Fibroblast of upper back skin (primary cell): ENCODE measurements at places on chromosomes 6 and 20.

DNA sequence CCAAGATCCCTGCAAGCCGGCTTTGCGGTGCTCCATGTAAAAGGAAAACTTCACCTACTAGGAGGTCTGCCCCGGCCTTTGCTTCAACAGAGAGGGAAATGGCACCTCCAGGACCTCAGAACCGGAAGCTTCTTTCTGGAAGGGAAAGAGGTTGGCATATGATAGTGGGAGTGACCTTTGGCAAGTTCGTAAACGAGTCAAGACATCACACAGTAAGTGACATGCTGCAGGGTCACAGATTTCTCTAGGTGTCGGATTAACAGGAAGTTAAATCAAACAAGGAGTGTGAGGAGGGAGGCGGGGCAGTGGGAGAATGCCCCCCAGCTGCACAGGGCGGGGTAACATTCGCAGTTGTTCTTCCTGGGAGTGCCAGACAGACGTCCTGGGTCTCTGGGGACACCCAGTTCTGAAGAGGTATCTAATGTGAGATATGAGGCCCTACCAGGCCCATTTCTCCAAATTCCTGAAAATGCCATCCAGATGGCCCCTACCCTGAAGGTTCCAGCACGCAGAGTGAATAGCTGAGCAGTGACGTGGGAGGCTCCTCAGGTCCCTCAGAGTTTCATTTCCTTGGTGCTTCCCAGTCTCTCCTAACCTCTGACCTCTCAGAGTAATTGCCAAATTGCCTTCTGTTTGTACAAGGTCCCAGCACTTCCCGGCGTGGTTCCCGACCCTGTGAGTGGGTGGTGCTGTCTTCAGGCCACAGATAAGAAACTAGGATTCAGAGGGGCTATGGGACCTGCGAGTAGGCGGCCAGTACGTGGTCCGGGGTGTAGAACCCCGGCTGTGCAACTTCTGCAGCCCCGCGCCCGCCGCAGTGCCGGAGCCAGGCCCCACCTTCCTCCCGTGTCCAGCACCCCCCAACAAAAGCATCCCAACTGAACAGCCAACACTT lies 1.9 kb downstream of the RRBP1 start:
- DNase-seq: peak; percentile 50

DNA sequence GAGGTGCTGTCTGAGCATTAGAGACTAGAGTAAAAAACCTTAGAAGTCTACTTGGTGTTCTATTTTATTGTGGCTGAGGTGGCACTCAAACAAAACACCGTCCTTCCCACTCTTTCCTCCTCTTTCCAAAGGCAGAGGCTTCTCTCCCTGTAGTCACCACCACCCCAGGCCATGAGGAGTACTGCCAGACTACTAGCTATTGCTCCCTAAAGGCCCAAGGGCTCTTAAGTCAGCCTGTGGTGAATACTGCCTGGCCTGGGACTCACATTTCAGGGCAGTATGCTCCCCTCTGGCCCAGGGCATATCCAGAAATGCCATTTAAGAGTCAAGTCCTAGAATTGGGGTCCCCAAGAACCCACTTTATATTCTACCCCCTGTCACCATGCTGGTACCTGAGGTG lies 309.7 kb upstream of the IMPG1 start:
- no peak for DNase-seq

DNA sequence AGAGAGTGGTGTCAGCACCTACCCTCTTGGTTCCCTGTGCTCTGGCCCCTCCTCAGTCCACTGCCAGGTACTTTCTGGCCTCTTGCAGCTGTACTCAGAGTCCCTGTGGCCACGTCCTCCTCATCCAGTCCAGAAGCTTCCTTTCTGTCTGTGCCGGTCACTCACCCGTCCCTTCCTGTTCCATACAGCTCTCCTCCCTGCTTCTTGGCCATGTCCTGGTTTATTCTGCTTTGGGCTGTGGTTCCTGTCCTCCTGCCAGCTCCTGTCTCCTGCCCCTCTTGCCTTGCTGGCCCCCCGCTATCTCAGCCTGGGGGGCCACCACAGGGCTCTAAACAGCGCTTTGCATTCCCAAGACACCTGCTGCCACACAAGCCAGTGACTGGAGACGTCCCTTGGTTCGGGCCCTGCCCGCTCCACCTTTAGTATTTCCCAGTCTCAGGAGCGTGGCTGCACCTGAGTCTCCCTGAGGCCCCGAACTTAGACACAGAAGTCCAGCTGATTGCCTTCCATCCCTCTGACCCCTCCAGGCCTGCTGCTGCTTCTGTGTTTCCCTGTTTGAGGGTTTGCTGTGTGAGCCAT lies 15.5 kb upstream of the RBM38 start:
- no peak for DNase-seq

DNA sequence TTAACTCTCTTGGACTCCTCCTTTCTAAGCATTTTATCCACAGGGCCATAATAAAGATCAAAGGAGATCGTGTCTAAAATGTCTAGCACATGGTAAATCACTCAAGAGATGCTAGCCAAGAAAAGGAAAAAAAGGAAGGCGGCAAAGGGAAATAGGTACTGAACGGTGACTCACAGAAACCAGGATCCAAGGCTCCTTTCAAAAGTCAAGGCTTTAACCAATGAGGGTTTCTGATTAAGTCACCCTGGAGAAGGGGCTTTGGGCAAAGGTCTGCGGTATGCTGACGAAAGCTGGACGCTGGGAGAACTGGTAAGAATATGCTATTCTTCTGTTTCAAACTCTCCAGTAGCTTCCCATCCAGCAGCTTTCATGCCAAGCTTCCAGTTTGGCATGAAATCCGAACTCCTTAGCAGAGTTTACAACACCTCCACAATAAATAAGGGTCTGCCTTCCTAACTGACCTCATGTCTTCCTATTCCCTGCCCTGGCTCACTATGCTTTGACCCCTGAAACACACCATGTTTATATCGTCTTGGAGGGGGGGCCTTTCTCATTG lies 1.0 kb downstream of the TOMM34 start:
- peak; percentile 21 for DNase-seq

DNA sequence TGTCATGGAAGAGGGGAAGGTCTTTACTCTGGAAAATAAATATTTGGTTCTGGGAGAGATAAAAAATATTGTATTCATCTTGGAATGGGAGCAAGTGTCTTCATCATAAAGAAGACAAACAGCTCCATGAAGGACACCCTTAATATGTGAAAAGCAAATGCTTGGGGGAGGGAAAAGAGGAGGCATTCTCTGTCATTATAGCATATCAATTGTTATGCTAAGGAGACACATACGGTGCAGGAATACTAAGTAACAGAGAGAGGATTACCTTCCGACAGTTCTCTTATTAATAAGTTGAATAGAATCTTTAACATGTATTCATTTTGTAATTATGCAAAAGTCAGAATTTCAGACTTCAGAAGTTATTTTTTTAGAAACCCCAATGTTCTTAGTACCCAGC lies 634.4 kb downstream of the UTRN start:
- DNase-seq: no peak

DNA sequence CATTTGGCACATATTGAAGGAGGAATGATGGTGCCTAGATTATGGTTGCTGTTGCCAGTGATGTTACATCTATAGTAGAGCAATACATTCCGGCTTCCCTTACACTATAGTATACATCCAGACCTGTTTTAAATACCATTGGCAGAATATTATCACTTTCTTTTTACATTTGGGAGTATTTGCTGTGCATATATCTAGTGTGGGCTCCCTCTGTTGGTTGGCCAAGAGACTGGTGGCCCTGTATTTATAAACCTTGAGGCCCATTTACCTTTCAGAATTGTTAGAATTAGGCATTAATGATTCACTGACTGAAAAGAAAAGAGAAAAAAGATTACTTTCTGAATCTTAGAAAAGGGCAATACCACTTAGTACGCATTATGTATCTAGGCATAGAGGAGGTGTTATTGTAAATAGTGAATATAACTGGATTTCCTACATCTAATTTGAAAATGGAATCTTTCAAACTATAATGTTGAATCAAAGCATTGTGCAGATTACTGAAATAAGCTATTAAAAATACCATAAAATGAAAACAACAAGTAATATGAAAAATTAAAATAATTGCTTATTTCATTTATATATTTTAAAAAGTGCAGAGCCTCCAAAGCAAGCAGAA lies 628.8 kb upstream of the MAN1A1 start:
- DNase-seq: peak; percentile 43

DNA sequence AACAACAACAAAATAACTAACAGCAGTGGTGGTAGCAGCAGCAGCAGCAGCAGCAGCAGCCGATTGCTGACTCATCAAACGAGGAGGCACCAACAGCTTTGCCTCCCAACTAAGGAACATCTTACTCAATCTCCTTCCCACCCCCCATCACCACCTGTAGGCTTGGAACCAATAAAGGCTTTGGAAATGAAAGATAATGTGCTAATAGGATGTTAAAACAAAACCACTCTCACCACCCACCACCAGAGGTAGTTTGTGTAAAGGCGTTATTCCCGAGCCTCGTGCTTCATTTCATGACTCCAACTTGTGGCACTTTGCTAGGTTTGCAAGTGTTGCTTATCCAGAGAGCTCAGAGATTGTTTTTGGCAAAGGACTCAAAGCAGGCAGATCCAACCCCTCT lies 346.5 kb downstream of the CD83 start:
- peak; percentile 45 for DNase-seq

DNA sequence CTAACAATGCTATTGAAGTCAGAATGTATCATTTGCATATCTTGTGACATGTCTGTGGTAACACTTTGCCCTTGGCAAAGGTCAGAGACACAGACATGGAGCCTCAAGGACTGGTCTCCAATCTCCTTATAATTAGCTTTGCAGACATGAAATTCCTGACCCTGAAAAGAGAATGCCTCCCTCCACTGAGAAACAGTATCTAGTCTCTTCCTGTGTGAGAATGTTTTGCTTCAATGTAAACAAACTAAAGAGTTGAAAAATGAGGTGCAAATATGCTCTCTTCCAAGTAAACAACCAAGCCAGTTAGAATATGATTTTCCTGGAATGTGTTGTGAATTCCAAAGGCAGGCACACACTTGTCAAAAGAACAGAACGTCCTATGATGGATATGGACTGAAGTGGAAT lies 407.1 kb upstream of the MARCKS start:
- no peak for DNase-seq

DNA sequence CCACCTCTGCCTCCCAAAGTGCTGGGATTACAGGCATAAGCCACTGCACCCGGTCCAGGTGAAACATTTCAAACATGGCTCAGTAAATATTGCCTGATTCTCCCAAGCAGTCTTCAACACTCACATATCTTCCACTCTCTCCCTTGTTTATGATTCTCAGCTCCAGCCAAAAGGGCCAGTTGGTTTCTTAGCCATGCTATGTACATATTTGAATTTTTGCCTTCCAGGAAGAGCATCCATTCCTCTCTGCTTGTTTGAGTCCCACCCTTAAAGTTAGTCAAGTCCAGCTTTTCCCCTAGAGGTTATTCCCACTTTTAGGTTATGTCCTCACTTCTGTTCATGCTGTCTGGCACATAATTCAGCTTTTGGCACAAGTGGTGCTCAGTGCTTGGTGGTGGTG lies 5.9 kb downstream of the KIFC1 start:
- DNase-seq: no peak

DNA sequence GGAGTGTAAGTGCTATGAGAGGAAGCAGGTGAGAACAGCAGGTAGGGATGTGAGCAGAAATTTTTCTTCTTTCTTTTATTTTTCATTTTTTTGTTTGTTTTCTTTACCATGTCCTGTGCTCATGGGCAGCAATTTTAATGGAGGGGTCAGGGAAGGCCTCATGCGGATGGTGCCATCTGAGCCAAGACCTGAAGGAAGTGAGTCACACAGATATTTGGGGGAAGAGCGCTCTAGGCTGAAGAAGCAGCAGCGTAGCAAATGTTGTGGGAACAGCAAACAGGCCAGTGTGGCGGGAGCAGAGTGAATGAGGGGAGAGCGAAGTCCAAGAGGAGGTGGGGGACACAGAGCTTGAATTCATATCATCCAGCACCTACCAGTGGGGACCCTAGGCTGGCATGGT lies 12.7 kb downstream of the SPDEF start:
- peak; percentile 32 for DNase-seq

GRCh38 chr20:19492687-19493336 lies 265.2 kb upstream of the RIN2 start:
- no peak for DNase-seq

- no peak for DNase-seq
Measured at GRCh38 chr20:6185268-6185667, 62.4 kb upstream of the FERMT1 start.

GRCh38 chr20:47278907-47279348 lies 77.6 kb downstream of the ZMYND8 start:
- DNase-seq: no peak

DNA sequence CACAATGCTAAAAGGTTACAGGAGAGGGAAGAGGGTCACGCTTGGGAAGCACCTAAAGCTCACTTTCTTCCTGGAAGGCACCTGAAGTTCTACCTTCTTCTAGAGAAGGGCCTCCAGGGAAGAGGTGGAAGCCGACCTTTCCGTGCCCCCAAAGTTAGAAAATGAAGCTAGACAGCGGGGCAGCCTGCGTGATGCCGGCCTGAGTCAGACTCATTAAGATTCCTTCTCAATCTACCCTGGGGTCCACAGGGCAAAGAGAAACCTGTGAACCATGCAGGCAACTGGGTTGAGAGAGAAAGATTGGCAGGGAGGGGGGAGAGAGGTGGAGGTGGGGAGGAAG lies 54.8 kb upstream of the CCDC167 start:
- peak; percentile 66 for DNase-seq

GRCh38 chr6:72238021-72238420 lies 351.7 kb downstream of the RIMS1 start:
- DNase-seq: no peak
